Stimulated activated CD8-positive, alpha-beta memory T cell treated with anti-CD3 and anti-CD28 coated beads, Interleukin-7, amount 100 ng/mL, for 1 hour (primary cell): ENCODE measurements at places on chromosomes 5 and 9.

- no peak for DNase-seq
Measured at GRCh38 chr5:40678460-40679147, 1.1 kb upstream of the PTGER4 start.

- no peak for DNase-seq
Measured at GRCh38 chr5:177336112-177336511, 15.4 kb downstream of the LMAN2 start.

DNA sequence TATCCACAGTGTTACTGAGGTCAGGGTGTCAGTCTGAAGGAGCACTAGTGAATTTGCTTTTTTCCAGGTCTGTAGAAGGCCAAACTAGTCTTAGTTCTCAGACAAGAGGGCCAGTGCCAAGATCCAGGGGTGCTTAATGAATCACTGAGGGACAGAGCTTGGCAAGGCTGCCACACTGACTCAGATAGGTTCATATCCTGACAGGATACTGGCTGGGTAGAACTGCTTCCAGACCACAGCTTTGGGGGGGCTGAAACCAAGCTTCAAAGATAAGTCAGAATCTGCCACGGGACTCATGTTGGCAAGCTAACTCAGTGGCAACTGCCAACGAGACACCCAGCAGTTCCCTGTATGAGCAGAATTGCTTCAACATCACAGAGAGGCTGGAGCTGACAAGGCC is 1125.4 kb downstream of the EFNA5 start:
- no peak for DNase-seq

- DNase-seq, result no peak
Measured at GRCh38 chr9:36592801-36593583, 20.3 kb downstream of the MELK start.

DNA sequence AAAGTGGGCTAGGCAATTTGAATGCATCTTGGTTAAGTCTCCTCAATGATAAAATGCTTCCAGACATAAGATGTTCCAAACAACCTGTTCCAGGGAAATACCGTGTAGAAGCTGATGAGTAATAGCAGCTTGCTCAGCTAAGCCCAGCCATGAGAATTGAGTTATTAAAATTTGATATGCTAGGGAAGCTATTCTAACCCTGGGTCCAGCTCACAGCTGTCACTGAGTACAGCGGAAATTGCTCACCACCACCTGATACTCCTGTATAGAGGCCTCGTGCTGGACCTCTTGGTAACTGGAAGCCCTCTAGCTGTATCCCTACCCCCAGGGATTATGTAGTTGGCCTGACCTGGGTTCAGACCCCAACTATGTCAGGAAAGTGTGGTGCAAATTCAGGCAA is 521.3 kb upstream of the TRPC7 start:
- DNase-seq, result no peak

DNA sequence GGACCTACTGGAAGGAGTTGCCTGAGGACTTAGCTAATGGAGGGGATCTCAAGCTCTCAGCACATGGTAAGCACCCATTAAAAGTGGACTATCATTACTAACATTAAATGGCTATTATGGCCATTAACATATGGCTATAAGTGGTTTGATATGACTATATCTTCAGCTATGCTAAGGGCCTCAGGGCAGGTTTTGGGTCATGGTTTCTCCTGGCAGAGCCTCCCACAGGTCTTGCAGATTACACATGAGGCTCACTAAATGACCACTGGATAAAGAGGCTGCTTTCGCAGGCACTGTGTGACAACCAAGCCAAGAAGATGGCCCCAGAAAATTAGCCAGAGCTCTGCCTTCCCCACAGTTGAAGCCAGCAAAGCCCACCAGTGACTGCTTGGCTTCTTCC is 15.4 kb downstream of the CCNJL start:
- no peak for DNase-seq

GRCh38 chr5:79560771-79561524 is 47.0 kb upstream of the HOMER1 start:
- DNase-seq, result no peak

- no peak for DNase-seq
Measured at GRCh38 chr9:38620483-38621433, at the start of gene ANKRD18A. Gene ANKRD18A, minus strand, starts transcription at chr9:38620596. Its CDS starts 311 bp downstream, at chr9:38620285.

- DNase-seq, result no peak
Measured at GRCh38 chr9:93592643-93593021, 16.2 kb downstream of the PHF2 start.

GRCh38 chr9:131046093-131046380 is 37.1 kb downstream of the LAMC3 start:
- no peak for DNase-seq

DNA sequence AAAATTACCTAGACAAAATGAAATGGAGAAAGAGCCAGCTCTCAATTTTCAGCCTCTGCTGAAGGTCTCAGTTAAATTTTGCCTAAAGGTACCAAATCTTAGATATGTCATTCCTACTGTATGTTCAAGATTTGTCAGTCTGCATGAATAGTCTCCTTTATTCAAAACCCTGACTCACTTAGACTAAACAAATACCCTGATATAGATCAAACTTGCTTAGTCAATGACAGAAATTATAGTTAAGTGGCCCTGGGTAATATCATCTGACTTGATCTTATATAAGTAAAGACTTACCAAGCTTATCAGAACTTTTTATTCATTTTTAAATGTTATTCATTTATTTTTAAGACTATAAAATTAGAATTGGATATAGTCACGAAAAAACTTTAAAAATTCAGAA is 12.2 kb downstream of the MEGF9 start:
- no peak for DNase-seq

DNA sequence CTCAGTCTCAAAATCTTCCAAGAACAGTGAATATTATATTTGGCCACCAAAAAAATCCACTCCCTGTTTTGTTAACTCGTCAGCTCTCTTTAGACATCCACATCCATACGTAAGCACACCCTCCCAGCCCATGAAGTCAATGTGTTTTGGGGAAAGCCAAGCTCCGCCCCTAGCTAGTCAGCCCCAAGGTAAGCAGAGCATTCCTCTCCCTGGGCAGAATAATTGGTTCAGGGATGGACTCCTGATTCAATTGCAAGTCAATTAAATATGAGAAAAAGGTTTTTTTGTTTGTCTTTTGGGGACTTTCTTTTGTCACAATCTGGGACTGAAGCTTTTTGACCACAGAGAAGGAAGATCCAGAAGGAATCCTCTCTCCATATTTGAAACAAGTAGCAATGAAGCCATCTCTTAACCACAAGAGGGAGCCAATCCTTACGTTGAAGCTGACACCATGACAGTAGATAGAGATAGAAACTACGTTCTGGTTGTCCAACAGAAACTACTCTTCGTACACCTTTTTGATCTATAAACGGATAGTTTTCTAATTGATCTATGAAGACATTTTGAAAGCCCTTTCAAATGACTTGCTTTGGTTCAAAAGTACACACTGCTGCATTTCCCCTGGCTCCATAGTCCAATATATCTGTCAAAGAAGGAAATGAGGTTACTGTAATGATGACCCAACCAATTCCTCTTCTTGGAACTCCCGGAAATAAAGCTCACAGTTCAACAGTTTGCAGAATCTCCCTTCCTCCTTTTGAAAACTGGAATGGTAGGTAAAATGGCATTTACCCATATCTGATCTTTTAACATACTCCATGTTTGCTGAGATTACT is 166.4 kb downstream of the TLE1 start:
- no peak for DNase-seq

DNA sequence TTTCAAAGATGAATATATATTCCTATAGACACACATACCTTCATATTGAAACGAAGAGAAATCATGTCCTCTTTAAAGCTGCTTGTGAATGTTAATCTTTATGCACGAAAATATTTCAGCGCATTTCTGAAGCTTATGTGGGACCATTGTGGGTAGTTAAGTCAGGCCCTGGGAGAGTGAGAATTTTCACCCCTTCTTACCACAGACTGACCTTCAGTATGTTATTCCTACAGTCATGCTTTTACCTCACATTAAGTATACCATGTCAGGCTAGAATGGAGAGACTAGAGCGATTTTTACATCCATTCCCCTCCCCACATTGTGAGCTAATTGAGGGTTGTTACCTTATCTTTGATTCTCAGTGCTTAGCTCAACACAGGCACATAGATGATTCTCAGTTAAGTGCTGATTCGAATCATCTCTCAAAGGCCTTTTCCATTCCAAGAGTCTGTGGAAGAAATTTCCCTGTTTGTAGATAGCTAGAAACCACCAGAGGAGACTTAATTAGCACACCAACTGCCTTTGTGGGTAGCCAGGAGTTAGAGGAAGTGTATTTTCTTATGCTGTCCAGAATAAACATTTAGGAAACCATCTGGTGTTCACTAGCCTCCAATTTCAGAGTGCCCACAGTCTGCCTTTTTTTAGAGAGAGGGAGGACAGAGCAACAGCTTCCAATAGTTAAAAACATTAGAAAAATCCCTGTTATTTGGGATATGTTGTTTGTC is 110.5 kb downstream of the MEGF10 start:
- no peak for DNase-seq

GRCh38 chr5:88245893-88246244 is 22.8 kb downstream of the TMEM161B start:
- no peak for DNase-seq

- no peak for DNase-seq
Measured at GRCh38 chr9:130382636-130383349, 62.0 kb upstream of the ASS1 start.

GRCh38 chr5:141628175-141628788 is 8.4 kb downstream of the HDAC3 start:
- no peak for DNase-seq

- no peak for DNase-seq
Measured at GRCh38 chr5:155263381-155263780, 249.8 kb downstream of the KIF4B start.

GRCh38 chr5:35926389-35927051 is 11.9 kb downstream of the CAPSL start:
- DNase-seq, result peak; percentile 32

DNA sequence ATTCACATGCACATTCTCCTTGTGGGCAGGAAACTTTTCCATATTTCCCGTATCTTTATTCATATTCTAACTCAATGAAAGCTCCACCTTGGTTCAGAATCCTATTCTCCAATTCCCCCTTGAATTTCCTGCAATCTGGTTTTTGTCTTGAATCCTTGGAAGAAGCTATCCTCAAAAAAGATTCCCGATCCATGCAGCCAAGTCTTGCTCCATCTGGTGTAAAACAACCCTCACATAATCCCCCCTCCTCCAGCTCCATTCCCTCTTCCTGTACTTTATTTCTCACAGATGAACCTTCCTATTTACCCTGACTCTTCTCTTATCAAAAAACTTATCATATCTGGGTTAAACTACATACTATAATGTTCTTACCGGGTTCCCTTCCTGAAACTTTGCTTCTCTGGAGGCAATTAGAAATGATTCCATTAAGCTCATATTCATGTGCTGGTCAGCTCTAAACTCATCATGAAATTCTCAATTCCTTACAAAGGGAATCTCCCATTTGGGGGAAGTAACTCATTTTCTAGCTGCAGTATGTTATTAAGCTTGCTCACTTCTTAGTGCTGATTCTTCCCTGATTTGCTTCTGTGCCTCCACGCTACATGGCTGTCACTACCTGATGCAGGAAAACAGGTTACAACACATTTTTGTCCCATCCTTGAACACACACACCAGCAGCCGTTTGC is 81.7 kb downstream of the GNAQ start:
- DNase-seq, result no peak

- no peak for DNase-seq
Measured at GRCh38 chr9:71752928-71753327, 15.4 kb downstream of the CEMIP2 start.

DNA sequence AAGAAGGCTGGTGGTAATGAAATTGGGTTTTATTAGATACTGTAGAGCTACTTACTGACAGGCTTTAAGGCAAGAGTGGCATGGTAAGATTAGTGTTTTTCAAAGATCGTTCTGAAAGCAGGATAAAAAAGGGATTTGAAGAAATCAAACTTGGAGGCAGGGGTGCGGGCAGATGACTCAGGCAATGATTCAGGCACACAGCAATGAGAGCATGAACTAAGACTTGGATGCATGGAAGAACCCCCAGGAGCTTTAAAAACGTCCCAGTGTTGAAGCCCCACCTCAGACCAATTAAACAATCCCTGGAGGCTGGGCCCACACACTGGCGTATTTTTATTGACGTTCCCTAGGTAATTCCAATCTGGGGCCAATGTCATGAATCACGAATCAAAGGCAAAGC is 102.5 kb downstream of the SREK1 start:
- DNase-seq, result no peak

DNA sequence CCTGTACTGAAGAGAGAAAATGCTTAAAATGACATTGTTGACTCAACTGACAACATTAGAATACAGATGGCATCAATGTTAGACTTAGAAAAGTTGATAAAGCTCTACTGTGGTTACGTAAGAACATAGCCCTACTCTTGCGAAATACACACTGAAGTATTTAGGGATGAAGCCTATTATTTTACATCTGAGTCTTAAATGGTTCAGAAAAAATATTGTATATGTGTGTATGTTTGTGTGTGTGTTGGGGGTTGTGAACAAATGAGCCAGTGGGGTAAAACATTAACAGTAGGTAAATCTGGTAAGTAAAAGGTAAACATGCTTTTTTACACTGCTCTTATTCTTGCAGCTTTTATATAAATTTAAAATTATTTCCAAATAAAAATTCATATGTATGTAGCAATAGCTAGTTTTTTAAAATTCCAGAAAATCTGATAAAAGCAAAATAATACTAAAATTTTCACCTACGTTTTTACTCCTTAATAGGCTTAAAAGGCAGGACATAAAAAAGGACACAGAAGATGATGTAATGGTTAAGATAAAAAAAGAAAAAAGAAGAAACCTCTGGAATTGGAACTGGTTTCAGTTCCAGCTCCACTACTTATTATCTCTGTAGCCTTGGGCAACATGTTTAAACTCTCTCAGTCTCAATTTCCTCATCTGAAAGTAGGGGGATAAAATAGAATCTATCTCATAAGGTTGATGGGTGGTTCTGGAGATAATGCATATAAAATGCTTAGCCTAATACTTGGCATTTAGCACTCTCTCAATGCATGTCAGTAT is 44.3 kb downstream of the GARNL3 start:
- no peak for DNase-seq

GRCh38 chr5:112795342-112795741 is 57.7 kb downstream of the APC start:
- no peak for DNase-seq

GRCh38 chr5:10233505-10233904 is 16.2 kb downstream of the ATPSCKMT start:
- no peak for DNase-seq

- no peak for DNase-seq
Measured at GRCh38 chr5:59479086-59479485, 414.4 kb downstream of the PDE4D start.

DNA sequence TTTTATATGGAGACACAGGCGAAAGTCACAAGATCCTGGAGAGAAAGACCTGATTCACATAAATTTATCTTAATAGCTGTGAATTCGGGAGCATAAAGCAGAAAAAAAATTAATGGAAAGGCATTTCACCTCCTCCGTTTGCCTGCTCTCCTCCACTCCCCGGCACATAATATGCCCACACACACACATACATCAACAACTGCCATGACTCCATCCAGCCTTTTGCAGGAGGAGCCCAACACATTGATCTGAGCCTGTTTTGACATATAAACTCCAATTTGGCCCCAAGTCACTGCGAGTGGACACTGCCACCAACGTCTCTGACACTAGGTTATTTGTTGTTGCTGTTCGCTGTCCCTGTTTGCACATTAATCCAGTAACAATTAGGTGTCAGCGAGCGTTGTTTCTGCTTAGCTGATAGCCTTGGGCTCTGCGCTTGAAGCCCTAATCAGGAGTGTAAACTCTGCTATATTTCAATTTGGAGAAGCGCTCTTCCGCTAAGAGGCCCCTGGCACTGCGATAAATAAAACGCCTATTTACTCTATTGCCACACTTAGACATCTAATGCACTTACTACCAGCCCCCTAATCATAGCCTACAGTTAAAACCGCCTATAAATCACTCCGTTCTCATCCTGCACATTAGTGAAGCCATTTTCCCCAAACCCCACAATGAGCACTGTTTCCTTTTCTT is 195.8 kb upstream of the TBCA start:
- no peak for DNase-seq
